ENCODE measurements at places on chromosomes 4 and X.

- no peak for DNase-seq
These were observed 63.4 kb upstream of the TBC1D9 start for GRCh38 chr4:140819610-140820009.

DNA sequence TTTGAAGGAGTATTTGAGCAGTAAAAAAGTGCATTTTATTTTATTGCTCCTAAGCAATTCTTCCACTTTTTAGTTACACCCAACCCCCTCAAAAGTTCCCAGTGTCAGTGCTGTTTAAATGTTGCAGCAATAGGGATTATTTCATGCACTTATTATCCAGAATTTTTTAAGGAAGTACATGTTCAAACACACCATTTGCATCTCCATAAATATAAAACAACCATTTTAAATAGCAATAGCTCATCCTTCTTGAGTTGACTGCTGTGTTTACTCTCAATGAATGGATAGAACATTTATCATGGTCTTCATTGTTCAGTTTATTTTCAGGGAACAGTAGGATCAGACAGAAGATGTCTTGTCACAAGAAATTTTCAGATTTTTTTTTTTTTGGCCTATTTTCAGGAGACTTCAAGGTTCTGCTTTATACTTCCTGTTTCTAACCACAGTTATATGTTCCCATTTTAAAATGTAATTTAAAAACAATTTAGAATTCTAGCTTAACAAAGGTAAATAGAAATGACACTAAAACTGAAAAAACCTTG is 171.9 kb downstream of the TMA16 start:
- no peak for DNase-seq

DNA sequence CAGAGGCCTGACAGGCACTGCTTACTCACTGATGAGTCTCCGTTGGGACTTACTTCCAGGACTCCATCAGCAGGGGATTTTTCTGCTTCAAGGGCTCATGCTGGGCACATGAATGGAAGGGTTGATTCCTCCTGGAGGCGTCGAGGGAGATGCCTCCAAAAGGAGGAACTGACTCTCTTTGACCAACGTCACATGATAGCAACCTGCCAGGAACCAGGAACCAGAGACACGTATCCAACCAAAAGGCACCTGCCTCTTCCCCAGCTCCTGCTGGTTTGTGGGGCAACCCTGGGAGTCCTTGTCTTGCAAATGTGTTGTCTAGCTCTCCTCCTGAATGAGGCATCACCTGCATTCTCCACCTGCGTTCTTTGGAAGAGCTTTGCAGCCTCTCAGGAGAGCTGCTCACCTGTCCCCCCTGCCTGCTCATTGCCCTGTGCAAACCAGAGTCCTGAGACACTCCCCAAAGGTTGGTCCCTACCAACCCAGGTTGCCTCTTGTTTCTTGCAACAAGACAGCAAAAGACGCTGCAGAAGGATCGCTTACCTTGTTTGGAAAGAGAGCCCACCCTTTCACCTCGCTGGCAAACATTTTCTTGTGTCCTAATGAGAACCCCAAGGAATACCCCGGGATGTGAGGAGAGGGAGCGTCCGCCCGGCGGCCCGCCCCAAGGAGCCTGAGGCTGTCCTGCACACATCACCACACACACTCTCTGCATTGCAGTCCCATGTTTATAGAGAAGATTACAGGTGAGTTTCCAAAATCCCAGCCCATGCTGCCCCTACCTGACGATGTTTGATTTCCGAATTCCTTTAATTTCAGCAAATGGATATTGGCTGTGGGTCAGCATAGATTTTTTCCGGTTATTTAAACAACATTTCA is 30.5 kb upstream of the SHOX start:
- DNase-seq = no peak

DNA sequence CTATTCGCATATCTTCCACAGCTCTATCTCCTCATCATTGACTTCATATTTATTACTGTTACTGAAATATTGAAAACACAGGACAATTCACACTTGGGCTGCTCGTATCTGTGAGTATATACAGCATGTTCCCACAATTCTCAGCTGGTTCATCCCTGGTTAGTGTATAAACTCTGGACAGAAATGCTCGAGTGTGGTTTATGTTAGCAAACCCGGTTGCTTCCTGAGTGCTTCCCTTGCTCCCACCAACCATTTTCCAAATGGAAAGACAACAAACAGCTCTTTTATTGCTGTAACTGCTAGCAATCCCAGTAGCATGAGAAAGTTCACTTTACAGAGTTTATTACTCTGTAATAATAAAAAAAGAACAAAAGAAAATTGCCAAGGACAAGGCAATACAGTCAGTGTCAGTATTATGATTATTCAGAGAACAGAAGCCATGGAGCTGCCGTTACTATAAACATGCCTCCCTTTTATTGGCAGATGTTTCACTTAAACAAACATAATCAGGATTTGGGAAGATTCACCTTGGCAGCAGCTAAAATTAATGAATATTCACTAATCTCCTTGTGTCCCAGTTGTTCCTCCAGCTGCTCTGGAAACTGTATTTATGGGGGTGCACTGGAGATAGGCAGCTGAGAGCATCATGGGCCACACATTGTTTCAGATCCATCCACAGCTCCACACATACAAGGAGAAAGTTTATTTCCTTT is 134.1 kb upstream of the GUCY1A1 start:
- DNase-seq = no peak

DNA sequence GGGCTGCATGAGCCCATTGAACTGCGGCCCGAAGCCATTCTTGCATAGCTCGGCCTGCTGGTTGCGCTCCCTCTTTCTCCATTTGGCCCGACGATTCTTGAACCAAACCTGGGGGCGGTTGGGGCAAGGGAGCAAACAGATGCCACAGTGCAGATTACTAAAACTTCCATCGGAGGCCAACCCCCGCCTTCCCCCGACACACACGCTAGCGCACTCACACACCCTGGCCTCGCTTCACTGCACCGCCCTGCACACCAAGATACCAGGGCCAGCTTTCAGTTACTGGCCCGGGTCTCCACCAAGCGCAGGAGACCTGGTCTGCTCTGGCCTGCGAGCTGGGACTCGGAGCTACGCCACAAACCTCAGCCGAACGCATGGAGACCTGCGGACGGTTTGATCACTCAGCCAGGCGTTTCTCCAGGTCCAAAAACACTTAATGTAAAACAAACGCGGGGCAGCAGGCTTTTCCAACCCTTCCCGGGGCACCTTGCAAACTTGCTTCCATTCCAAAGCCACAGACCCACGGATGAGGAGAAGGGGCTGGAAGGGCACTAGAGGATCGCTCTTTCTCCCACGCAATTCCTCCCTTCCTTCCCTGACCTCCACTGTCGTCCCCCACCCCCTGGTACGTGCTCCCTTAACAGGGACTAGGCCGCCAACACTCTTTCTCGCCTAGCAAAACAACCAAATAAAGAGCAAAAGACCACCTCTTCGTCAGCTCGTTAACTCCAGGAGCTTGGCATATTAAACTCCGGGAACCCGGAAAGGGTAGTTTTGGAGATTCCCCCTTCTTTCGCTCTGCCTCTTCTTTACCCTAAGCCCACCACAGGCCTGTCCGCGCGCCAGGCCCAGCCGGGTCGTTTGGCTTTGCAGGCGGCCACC is 4.1 kb downstream of the PITX2 start:
- DNase-seq = no peak

- no peak for DNase-seq
These were observed 77.0 kb upstream of the MXD4 start for GRCh38 chr4:2338754-2339457.

All from cortex of kidney (tissue), 1 donor.